CD4-positive, alpha-beta memory T cell (primary cell): ENCODE measurements at places on chromosomes 11 and 22. TPM values are rescaled to one million over a fixed set of nuclear protein-coding genes. Genes with fewer than 3 reads are reported as not detected.

- no peak for DNase-seq
Measured at GRCh38 chr11:114150671-114151070, 91.2 kb downstream of the ZBTB16 start.

Gene DNAJB7
- total RNA-seq: not detected

DNA sequence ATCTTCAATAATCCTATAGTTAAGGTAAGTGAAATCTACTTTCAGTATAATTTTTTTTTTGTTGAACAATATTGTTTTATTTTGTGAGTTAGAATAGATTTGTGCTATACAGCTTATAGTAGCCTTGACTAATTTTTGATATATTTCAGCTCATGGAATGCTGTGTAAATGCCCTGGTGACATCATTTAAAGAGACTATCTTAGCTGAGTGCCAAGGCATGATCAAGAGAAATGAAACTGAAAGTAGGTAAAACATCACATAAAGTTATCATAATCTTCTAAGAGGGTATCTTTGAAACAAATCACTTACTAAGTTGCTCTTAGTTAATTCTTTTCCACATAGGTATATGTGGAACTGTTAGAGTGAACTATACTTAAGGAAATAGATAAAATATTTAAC, 51.4 kb upstream of the ACAT1 start:
- DNase-seq: peak; percentile 8

- DNase-seq: no peak
Measured at GRCh38 chr11:60910281-60910687, 3.7 kb upstream of the TMEM109 start.

- DNase-seq: no peak
Measured at GRCh38 chr22:37647928-37648327, 8.5 kb downstream of the SH3BP1 start.
